HCT116 (cell line): ENCODE measurements at places on chromosomes 12 and 14. TPM values are rescaled to one million over a fixed set of nuclear protein-coding genes. Genes with fewer than 3 reads are reported as not detected.

TAS2R9 gene
- total RNA-seq: not detected

CCDC197 gene
- total RNA-seq: not detected

CCT2 gene
- total RNA-seq: 398 TPM

NUAK1 gene
- 7.4 TPM for total RNA-seq

PAX9 gene
- 5.2 TPM for total RNA-seq

FOXM1 gene
- total RNA-seq: 85.1 TPM

DLK1 gene
- total RNA-seq: 1.5 TPM

SYCP3 gene
- not detected for total RNA-seq

DNA sequence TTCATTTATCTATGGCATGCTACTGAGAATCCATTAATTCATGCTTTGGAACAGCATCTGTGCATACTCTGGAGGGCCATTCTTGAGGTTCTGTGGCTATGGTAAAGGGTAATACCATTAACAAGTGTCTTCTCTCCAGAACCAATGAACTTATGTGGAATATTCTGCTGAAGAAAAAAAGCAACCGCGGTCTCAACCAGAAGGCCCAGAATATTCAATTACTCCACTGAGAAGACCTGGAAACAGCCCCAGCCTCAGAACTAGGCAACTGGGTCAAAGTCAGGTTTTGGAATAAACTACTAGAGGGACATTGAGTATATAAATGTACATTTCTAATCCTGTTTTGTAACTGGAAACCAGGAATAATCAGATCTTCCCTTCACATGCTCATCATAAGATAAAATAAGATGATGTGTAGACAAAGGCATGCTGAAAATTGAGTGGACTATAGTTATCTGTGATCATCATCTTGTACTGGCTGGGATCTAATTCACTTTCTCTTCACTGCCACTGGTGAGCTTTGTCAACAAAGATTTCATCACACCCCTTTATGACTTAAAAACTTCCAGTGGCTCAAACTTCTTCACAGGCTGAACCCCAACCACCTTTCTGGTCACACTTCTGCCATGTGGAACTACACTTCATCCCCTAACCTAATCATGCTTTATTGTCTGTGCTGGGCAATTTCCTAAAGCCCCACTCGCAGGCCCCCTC lies 6.0 kb downstream of the SPTB start:
- no peak overlapping the region for H3K4me3 ChIP-seq
- DNase-seq: no peak
- H3K36me3 ChIP-seq: no peaks in the 10 kb centered on the region
- H3K27ac ChIP-seq: no peak overlapping the region
- H3K4me1 ChIP-seq: no peaks in the 10 kb centered on the region
- H3K27me3 ChIP-seq: no peaks in the 10 kb centered on the region

- DNase-seq: no peak
- H3K4me1 ChIP-seq: peaks cover 8% of the 10 kb centered on the region; the same call in 1 of the 2 replicates
- H3K36me3 ChIP-seq: no peaks in the 10 kb centered on the region
- H3K4me3 ChIP-seq: no peak overlapping the region
These were observed 2.9 kb upstream of the TDRD9 start for GRCh38 chr14:103925316-103925715.

- H3K27ac ChIP-seq: peak overlapping the region; percentile 37; the same call in 1 of the 2 replicates
- DNase-seq: no peak
- H3K36me3 ChIP-seq: no peaks in the 10 kb centered on the region
- peaks cover 27% of the 10 kb centered on the region for H3K4me1 ChIP-seq
These were observed 116.6 kb downstream of the NAV3 start for GRCh38 chr12:77947330-77947729.

- H3K27ac ChIP-seq: no peak overlapping the region
- DNase-seq: no peak
- H3K27me3 ChIP-seq: no peaks in the 10 kb centered on the region
- peaks cover 18% of the 10 kb centered on the region for H3K4me1 ChIP-seq
These were observed 6.1 kb downstream of the CFAP73 start for GRCh38 chr12:113155646-113156045.

DNA sequence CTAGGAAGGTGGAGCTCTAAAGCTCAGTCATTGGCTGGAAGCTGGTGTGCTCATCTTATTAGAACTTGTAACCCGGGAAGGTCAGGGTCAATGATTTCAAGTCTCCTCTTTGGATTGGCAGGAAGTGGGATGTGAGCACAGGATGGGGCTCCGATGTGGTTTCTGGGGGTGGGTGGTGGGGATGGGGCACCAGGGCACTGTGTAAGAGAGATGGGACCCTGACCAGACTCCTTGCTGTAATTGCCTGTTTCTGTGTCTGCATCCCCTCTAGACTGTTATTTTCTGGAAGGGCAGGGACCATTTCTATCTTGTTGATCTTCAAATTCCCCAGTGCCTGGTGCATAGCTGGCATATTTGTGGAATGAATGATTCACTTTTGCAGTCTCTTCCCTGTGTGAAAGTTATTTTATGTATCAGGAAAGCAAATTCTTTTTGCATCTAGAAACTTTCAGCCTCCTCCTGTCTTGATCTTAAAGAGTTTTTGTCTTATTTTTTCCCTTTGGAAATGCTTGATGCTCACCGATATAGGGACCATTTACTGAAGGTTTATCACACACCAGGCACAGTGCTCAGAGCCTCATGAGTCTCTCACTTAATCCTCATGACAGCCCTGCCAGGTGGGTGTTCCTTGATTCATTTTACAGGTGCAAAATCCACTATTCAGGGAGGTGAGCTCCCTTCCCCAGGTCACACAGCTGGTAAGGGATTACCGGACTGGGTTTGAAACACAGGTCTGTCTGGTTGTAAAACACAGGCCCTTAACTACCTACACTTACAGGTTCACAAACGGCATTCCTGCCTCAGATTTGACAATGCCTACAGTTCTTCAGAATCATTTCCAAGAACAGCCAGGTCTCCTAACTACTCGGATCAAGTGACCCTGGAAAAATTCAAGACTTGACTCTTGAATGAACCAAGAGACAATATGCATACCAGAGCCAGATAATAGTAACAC lies 86.9 kb upstream of the IGF1 start:
- 0 out of 2 replicates have a peak, but pooled peaks cover 2% of the 10 kb centered on the region for H3K27me3 ChIP-seq
- H3K4me1 ChIP-seq: peaks cover 20% of the 10 kb centered on the region; the same call in 1 of the 2 replicates
- no peak for DNase-seq
- H3K36me3 ChIP-seq: no peaks in the 10 kb centered on the region

DNA sequence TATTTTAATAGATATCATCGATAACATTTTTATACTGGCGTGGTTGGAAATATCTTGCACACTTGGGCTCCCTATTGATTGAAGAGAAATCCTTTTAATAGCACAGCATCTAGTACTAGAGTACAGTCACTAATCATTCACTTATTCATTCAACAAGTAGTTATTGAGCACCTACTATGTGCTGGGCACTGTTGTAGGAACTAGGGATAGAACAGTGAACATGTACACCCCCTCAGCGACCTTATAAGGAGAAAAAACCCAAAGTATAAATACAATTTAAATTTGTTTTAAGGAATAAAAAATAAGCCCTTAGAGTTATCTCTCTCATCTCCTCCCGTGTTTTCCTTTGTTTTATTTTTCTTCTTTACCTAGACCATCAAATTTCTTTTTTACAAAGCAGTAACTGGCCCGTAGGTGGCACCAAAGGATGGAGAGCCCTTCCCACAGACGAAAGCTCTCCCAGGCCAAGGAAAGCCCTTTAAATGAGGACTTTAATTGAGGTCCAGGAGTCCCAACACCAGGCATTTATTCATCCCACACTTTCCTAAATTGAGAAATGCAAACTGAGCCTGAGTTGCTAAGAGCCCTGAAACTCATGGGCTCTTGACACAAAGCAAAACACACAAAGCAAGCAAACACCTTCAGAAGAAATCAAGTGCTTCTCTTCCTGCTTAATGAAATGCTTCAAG lies 29.0 kb downstream of the PEBP1 start:
- H3K4me3 ChIP-seq: no peak overlapping the region
- H3K27me3 ChIP-seq: no peaks in the 10 kb centered on the region
- H3K36me3 ChIP-seq: no peaks in the 10 kb centered on the region
- peak; percentile 18 for DNase-seq

DNA sequence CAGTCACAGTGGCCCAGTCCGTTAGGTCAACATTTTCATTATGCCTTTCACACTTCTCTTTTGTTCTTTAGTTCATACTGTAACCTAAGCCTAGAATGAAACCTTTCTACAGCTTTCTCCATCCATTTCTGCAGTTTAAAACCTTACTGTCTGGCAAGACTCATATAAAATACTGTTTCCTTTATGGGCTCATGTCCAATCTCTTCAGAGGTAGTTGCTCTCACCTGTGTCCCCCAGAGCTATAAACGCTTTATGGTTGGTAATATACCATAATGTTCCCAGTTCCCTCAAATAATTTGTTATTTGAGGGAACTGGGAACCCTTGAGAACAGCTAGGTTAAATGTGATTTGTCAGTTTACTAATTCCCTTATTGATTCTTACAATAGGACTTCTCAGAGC lies 83.0 kb downstream of the SRGAP1 start:
- peaks cover 45% of the 10 kb centered on the region for H3K4me1 ChIP-seq
- no peak overlapping the region for H3K27ac ChIP-seq
- no peak for DNase-seq
- H3K36me3 ChIP-seq: no peaks in the 10 kb centered on the region

DNA sequence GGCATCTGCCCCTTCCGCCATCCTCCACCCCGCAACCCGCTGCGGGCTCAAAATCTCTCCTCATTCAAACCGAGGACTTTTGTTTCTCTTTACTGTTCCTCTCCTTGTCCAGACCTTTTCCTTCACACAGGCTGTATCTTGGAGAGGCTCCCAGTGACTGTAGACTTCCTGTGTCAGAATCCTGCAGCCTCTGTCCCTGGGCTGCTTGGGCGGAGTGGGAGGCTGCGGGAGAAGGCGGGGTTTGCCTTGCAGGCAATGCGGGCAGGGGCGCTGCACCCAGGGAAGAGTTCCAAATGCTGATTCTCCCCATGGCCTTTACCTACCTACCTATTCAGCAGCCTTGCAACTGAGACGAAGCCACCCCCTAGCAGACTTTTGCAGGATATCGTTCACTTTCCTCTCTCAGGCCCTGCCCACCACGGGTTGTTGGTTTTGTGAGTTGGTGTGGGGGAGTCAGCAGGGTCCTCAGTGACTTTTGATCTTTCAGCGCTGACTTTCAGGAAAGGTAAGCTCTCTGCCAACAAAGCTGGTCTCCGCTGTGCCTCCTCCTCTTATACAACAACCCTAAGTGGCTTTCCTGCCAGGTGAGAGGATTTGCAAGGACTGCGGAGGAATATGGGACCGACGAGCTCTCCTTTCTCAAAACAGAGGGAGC lies 79.0 kb upstream of the KCNA1 start:
- no peak for DNase-seq
- no peaks in the 10 kb centered on the region for H3K36me3 ChIP-seq
- peaks cover 67% of the 10 kb centered on the region for H3K27me3 ChIP-seq
- no peak overlapping the region for H3K4me3 ChIP-seq
- H3K4me1 ChIP-seq: no peaks in the 10 kb centered on the region
- no peak overlapping the region for H3K27ac ChIP-seq

DNA sequence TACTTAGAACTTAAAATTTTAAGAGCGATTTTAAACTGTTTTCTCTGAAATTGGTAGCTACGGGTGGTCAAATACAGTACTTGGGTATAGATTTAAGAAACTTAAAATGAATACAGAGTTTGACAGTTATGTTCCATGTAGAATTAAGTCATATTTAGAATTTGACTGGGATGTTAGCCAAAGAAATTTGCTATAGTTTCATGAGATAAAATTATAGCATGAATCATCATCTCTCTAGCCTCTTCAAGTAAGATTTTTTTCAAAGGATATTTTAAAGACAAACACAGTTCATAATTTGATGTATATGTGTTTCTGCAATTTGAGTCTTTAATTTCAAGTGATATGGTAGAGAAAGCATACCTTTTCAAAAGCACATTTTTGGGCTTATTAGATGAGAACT lies 41.0 kb downstream of the ZCRB1 start:
- H3K4me3 ChIP-seq: no peak overlapping the region
- H3K27me3 ChIP-seq: no peaks in the 10 kb centered on the region
- no peak for DNase-seq
- no peaks in the 10 kb centered on the region for H3K36me3 ChIP-seq
- no peak overlapping the region for H3K27ac ChIP-seq
- no peaks in the 10 kb centered on the region for H3K4me1 ChIP-seq

DNA sequence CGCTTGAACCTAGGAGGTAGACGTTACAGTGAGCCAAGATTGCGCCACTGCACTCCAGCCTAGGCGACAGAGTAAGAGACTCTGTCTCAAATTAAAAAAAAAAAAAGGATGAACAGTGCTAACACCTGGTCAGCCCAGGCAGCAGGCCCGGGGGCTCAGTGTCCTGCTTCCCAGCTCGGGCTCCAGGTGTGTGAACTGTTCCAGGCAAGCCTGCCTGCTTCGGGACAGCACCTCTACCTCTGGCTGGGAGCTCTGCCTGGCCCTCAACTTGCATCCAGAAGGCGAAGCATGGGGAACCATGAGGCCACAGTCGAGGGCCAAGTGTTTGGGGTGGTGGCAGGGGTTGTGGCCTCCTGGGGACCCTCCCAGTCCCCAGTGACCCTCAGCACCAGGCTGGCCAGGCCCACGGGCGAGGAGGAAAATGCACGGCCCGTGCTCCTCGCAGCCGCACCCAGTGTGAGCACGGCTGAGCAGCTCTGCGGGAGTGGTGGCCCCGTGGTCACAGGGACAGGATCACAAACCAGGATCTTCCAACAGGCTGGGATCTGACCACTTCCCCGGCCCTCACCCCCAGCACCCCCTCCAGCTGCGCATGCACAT lies 15.5 kb downstream of the CDCA4 start:
- H3K27me3 ChIP-seq: no peaks in the 10 kb centered on the region
- DNase-seq: no peak
- no peak overlapping the region for H3K4me3 ChIP-seq
- no peaks in the 10 kb centered on the region for H3K4me1 ChIP-seq

DNA sequence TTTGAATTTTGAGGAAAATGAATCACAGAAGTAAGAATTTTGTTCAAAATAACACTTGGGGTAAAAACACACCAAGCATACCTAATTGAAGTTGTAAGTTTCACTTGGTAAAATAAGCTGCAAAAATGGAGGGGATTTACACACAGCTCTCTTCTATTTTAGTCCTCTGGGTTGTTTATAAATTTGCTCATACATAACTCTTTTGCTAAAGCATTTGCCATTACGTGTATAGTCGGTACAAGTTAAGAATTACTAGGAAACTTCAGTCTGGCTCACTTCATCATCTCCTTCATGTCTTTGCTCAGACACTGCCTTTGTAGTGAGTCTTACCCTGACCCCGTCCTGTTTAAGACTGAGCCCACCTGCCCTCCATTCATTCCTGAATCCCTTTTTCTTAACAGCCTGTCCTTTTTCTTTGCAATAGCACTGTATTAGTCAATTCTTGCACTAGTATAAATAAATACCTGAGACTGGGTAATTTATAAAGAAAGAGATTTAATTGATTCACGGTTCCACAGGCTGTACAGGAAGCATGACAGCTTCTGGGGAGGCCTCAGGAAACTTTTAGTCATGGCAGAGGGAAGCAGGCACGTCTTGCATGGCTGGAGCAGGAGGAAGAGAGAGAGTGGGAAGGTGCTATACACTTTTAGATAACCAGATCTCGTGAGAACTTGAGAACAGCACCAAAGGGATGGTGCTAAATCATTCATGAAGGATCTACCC lies 451.1 kb downstream of the PCNX1 start:
- H3K4me1 ChIP-seq: no peaks in the 10 kb centered on the region
- no peak overlapping the region for H3K4me3 ChIP-seq
- no peak overlapping the region for H3K27ac ChIP-seq
